GM12878 (cell line): ENCODE measurements at places on chromosomes 5 and 9. TPM values are rescaled to one million over a fixed set of nuclear protein-coding genes. Genes with fewer than 3 reads are reported as not detected.

GRCh38 chr5:16271851-16272250, 92.3 kb upstream of the MARCHF11 start:
- no peaks in the 10 kb centered on the region for H3K36me3 ChIP-seq
- no peaks in the 10 kb centered on the region for H3K4me1 ChIP-seq
- H3K27me3 ChIP-seq = no peaks in the 10 kb centered on the region
- no peak overlapping the region for H3K27ac ChIP-seq

DNA sequence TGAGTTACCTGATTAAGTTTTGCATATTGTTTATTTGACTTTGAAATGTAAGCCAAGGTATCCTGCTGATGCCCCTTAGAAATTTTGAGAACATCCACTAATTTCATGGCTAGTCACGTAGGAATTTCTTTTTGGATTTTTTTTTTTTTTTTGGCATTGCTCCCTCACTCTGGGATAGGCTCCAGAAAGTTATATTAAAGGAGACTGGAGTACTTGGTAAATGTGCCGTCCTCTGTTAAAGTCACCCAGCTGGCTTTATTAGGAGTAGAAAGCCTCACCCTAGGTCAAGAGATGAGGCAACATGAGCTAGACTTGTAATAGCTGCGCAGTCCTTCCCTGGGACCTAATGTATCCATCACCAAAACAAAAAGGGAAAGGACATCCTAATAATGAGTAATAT, 3.1 kb downstream of the KCTD16 start:
- no peaks in the 10 kb centered on the region for H3K27me3 ChIP-seq
- H3K4me3 ChIP-seq = no peak overlapping the region
- H3K36me3 ChIP-seq = no peaks in the 10 kb centered on the region
- no peak for DNase-seq

DNA sequence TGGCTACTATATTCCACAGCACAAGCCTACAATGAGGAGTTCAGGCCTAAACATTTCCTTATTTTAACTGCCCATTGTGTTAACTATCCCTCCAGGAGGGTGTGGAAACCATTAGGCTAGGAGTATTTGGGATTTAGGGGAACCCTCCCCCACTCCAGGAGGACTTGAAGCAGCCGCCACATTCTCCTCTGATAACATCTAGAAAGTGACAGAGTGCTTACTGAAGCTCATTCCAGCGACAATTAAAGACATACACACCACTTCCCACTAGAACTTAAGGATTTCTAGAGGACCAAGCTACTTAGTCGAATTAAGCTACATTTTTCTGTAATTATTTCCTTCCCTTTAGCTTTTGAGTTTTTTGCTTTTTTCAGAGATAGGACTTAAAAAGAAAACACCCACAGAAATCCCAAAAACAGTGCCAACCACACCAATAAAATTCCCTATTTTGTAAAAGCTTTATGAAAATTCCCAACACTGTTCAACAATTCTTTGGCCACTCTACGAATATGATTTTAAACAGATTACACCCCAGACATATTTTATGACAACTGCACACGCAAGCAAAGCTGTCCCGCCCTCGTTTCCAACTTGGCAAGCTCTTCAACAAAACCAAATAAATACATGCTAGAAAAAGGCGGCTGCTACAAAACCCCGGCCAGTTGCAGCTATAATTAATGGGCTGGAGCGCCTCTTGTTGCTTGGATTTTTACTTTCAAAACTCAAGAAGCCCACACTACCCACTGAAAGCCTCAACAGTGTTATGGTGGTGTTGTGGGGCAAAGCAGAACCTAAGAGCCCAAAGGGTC, 4.5 kb downstream of the ROR2 start:
- H3K27ac ChIP-seq = no peak overlapping the region
- H3K36me3 ChIP-seq = no peaks in the 10 kb centered on the region
- no peaks in the 10 kb centered on the region for H3K4me1 ChIP-seq
- peaks cover 14% of the 10 kb centered on the region; the same call in 1 of the 2 replicates for H3K27me3 ChIP-seq

GRCh38 chr5:175001876-175002645, 277.7 kb downstream of the MSX2 start:
- H3K36me3 ChIP-seq = no peaks in the 10 kb centered on the region
- H3K4me1 ChIP-seq = no peaks in the 10 kb centered on the region
- DNase-seq = no peak

- H3K36me3 ChIP-seq = no peaks in the 10 kb centered on the region
- H3K4me1 ChIP-seq = no peaks in the 10 kb centered on the region
- no peaks in the 10 kb centered on the region for H3K27me3 ChIP-seq
- DNase-seq = no peak
- no peak overlapping the region for H3K4me3 ChIP-seq
- no peak overlapping the region for H3K27ac ChIP-seq
Observed at GRCh38 chr5:74067748-74068541, 441.9 kb downstream of the ARHGEF28 start.

The GDA gene
- 0.27 and 0.72 TPM in 2 replicates for total RNA-seq

The PNPLA7 gene
- 0.43 and 0.85 TPM in 2 replicates for total RNA-seq

The IRGM gene
- total RNA-seq = 0.38 TPM in 1 of 2 replicates, not detected in the other
